ENCODE measurements at places on chromosomes 12 and 14.

GRCh38 chr14:51862176-51862796 lies 1.9 kb downstream of the GNG2 start:
- DNase-seq: no peak

- DNase-seq: no peak
These were observed 16.4 kb downstream of the NR1H4 start for GRCh38 chr12:100490056-100490455.

GRCh38 chr12:61546296-61546695 lies 713.9 kb upstream of the USP15 start:
- DNase-seq: no peak

DNA sequence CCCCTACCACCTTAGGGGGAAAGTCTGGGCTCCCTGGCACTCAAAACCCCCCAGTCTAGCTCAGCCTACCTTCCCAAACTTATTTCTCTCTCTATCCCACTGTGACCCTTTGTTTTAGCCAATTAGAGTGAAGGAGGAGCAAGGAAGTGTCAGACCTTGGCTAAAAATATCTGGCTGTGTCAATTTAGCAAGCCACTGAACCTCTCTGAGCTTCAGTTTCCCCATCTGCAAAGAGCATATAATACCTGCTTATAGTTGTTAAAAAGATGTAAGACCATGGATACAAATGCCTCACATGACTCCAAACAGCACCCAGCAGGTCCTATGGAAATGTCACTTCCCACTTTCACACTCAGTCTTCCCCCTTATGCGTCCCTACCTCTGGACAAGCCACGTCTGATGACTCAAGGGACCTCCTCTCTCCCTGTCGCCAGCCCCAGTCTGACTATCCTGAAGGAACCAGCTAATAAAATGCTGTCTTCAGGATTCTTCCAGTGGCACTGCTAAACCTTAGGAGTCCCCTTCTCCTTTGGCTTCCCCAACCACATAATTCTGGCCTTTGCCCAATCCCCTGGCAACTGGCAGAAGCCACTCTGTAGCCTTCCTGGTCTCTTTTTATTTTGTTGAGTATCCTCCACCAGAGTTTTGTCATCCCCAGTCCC lies 19.3 kb downstream of the FOXN3 start:
- DNase-seq: no peak

GRCh38 chr14:52043690-52044089 lies 25.2 kb downstream of the NID2 start:
- DNase-seq: no peak

- no peak for DNase-seq
These were observed 46.8 kb downstream of the PRKCH start for GRCh38 chr14:61368114-61368710.

DNA sequence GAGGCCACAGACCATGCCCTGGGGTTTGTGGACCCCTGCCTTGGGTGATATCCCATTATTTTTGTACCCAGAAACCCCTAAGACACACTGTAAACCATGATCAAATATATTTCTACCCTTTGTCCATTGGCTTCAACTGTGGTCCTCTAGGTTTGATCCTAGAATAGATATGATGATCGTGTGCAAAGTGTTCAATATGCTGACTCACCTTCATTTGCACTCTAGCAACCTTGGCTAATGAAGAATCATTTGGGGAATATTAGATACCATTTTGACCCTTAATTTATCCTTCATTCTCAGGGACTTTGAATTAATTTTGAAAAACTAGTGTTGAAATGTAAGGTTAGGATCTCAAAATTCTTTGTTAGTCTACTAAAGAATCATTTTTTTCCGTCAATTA lies 73.1 kb upstream of the RAP1B start:
- no peak for DNase-seq

DNA sequence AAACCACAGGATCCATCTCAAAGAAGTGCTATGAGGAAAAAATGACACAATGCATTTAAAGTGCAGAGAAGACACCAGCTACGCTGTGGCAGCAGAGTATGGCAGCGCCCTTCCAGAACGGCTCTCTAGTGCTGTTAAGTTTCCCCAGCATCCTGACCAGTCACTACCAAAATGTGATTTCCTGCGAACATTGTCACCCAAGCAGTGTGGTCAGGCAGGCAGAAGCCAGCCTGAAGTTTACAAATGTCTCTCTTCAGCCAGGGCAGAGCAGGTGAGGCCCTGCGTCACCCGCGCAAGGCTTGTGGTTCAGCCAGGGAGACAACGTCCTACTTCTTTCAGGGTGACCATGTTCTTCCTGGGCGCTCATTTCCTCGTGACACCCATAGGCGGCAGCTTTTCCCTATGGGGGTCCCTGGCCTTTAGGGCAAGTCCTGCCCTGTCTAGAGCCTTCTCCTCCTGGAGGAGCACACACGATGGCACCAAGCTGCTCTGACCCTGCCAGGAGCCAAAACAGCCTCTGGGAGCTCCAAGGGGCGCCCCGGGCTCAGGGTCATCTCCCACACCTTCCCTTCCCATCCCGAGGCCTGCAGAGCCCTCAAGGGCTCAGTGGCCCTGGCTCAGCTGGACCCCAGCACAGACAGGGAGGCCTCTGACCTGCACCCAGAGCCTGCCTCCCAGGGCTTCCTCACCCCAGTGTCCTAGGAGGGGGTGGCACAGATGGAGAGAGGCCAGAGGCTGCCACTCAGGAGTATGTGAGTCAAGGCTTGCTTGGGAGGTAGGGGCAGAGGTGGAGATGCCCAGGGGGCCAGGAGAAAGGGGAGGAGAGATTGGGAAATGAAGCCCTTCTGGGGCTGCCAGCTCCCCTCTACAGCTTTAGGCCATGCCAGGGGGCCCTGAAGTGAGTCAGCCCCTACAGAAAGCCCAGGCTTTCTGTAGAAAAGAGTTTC lies 41.9 kb downstream of the PSMA6 start:
- DNase-seq: peak; percentile 64

DNA sequence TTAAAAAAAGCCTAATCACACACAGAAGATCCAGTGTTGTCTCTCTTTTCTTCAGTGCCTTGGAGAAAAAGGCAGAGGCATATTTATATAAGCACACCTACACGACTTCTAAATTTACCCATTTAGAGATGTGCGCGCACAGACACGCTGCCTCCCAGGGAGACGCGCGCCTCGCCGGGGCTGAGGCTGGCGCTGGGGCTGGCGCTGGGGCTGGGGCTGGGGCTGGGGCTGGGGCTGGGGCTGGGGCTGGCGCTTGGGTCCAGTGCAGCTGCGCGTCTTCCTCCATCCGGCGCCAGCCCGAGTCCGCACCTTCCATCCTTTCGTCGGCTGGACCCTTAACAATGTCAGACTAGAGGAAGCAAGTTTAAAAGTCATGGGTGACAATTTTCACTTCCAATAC lies 118.4 kb upstream of the ARID2 start:
- no peak for DNase-seq

GRCh38 chr12:115382681-115383080 lies 698.7 kb upstream of the TBX3 start:
- no peak for DNase-seq

DNA sequence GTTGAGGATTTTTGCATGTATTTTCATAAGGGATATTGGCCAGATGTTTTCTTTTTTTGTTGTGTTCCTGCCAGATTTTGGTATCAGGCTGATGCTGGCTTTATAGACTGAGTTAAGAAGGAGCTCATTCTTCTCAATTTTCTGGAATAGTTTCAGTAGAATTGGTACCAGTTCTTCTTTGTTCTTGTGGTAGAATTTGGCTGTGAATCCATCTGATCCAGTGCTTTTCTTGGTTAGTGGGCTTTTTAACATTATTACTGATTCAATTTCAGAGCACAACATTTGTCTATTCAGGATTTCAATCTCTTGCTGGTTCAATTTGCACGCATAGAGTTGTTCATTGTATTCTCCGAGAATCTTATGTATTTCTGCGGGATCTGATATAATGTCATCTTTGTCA lies 136.5 kb upstream of the FOXG1 start:
- DNase-seq: no peak

DNA sequence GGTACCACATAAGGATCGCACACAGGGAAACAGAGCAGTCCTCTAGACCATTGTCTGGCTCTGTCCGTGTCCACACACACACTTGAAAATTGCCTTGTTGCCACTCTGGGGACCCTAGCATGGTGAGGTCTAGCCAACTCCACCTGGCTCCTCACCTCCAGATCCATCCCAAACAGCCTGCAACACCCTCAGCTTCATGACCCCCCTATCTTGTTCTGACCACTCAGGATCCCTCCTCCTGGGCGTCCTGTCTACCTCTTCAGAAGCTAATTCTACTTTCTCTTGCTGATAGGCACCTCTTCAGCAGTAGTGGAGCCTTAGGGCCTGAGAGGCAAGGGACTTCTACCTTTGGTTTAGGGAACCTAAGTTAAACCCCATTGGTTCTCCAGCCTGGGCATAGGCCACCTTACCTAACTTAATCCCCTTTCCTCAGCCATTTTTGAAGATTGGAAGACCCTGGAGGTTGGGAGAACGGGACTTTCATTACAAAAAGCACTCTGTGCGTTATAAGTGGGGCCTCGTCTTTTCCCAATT lies 697 bp upstream of the HOXC5 start:
- no peak for DNase-seq

DNA sequence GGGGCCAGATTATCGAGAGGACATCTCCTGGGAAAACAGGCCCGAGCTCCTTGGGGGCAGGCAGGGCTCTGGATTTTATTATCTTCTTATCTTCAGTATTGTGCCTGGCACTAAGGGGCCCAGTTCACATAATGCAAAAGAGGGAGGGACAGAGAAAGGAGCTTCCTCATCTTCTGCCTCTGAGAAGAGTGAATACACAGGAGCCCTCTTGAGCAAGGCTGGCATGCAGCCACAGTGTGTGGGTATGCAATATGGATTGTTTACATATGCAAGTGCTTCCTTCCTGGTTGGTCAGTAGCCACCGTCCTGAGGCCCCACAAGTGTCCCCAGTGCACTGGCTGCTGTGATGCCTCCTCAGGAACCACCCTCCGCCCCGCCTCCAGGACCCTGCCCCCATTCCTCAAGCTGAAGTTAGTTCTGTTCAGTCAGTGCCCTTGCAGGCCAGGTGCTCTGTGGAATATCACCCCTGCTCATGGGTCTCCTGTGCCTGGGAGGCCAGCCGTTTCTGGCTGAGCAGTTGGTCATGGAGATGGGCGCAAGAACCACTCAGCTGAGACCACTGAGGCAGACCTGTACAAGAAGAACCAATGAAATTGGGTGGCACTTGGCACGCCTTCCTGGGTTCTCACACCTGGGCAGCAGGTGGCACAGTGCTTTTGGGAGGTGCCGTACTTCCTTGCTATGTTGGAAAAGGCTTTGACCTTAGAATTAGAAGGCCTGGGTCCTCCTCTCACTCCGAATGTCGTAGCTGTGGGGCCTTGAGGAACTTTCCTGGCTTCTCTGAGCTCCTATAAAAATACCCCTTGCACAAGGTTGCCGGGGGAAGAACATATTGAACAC lies 35.1 kb upstream of the ACTN1 start:
- no peak for DNase-seq

DNA sequence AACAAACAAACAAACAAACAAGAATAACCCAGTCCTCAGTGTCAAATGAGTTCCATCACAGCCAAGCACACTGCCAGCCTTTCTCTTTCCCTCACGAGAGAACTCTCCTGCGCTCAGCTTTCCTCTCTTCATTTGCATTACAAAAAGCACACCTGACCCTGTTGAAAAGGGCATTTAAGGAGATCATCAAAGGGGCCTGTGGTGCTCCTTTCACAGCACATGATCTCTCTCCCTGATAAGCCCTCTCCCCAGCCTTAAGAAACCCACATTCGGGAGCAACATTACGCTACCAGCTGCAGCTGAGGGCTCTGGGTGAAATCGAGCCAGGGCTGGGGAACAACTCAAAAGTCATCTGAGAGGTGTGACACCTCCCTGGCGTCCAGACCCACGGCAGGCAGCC lies 165.6 kb upstream of the TMCC3 start:
- no peak for DNase-seq

GRCh38 chr14:81571437-81571836 lies 37.8 kb upstream of the SEL1L start:
- no peak for DNase-seq

GRCh38 chr14:97315790-97316189 lies 518.6 kb downstream of the VRK1 start:
- DNase-seq: no peak

DNA sequence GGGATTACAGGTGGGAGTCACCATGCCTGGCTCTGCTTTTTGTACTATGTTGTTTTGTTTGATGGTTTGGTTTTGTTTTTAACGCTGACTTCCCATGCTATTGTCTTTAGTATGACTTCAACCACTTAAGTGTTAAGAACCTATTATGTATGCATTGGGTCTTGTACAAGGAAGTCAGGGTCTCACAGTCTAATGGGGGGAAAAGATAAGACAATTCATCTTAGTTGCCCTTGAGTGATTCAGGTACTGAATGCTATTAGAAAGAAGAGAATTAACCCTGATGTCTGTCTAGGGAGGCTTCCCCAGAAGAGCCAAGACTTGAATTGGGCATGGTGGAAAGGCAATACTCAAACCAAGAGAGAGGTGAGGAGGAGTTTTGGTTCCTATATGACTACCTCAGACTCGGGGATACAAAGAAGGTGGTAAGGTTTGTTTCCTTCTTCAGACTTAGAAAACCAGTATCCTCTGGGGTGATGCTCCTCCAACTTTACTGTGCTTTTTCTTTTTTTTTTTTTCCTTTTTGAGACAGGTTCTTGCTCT lies 64.6 kb downstream of the SUSD6 start:
- DNase-seq: no peak

DNA sequence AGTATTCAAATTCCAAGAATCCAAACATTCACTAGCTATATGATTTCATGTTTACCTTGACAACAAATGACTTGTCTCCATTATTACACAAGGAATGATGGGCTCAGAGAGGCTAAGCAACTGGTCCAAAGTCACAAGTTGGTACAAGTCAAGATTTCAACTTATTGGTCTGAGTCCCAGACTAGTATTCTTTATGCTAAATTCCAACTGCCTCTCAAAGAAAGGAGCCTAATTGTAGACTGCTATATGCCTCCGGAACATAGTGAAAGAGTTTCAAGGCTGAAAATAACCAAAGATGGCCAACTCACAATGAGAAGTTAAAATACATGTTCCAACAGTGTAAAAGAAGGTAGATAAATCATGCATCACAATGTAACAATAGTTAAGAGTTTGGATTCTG lies 7.5 kb downstream of the BTG1 start:
- DNase-seq: no peak

DNA sequence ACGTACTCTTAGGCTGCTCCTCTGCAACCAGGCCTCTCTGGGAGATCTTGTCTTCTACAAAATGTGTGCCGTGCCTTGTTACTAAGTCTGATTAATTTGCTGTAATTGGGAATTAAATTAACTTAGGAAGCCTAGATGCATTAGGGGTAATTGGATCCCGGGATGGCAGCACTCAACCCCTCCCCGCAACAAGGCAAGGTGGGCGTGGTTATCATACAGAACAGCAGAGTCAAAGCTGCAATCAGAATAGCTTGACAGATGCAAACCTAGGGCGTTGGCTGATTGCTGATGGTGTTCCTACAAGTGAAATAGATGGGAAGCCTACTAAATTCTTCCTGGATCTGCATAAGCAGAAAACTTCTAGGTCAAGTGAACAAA lies 34.5 kb upstream of the NFYB start:
- no peak for DNase-seq

- DNase-seq: peak; percentile 78
These were observed 53.8 kb downstream of the VCPKMT start for GRCh38 chr14:50062438-50063085.

- DNase-seq: no peak
These were observed 30.8 kb downstream of the TTC7B start for GRCh38 chr14:90785471-90785870.
